Sigmoid colon (tissue), 7 donors: ENCODE measurements at places on chromosomes 3 and 15. TPM values are rescaled to one million over a fixed set of nuclear protein-coding genes. Genes with fewer than 3 reads are reported as not detected.

Gene FSD2
- total RNA-seq, result not detected

Gene SIDT1
- 1.9 TPM for total RNA-seq

Gene TMEM207
- total RNA-seq, result not detected

DNA sequence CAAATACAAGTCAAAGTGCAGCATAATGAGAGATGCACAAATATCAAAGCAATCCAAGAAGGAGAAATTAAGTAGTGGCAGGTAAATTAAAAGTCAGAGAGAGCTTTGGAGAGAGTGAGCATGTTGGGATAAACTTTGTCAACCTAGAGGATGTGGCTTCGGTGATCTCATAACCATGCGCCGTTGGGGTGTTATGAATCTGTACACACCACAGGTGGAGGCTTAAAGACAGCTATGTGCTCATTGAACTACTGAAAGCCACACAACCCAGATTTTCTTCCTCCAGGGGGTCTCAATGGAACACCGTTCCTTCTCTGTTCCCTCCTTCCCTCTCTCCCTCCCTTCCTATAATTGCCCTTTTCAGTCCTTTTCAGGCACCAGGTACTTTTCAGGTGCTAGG, 52.0 kb downstream of the SUCNR1 start:
- H3K27ac ChIP-seq, result no peak overlapping the region
- no peaks in the 10 kb centered on the region for H3K36me3 ChIP-seq
- no peaks in the 10 kb centered on the region for H3K27me3 ChIP-seq
- H3K4me1 ChIP-seq, result peaks cover 12% of the 10 kb centered on the region

DNA sequence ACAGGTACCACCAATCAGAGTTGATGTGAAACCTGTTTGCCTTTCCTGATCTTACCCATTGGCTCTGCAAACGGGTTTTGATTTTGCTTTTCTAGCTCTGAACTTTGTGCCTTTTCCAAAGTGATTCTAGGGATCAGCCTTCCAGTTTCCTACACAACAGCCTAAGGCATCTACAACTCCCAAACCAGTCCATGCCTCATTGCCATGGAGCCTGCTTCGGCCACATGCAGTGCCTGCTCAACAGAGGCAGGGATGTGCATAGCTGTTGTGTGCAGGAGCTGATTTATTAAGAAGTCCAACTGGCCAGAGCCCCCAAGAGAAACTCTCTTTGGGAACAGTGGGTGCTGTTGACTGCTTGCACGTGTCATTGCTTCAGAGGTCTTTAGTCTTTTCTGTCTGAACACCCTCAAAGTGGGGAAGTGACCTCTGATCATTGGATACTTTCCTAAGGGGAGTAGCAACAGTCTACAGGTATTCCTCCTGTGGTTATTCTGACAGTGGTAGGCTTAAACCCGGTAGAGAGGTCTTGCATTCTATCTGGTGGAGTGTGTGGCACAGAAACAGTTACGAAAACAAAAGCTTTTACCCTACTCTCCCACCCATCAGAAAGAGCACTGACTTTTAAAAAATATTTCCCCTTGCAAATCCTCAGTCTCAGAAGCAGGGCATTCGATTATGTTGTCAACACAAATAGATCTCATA, 36.6 kb upstream of the THSD4 start:
- no peak overlapping the region for H3K27ac ChIP-seq
- no peaks in the 10 kb centered on the region for H3K4me1 ChIP-seq
- no peak for DNase-seq
- no peaks in the 10 kb centered on the region for H3K27me3 ChIP-seq
- H3K4me3 ChIP-seq, result no peak overlapping the region
- H3K36me3 ChIP-seq, result no peaks in the 10 kb centered on the region

GRCh38 chr3:151974067-151974466, 100.6 kb downstream of the SUCNR1 start:
- no peak overlapping the region for H3K4me3 ChIP-seq
- H3K27me3 ChIP-seq, result no peaks in the 10 kb centered on the region
- DNase-seq, result no peak
- H3K36me3 ChIP-seq, result no peaks in the 10 kb centered on the region
- H3K27ac ChIP-seq, result no peak overlapping the region

GRCh38 chr3:56423661-56424099, 44.6 kb downstream of the ERC2 start:
- no peak for DNase-seq
- H3K27me3 ChIP-seq, result no peaks in the 10 kb centered on the region
- no peak overlapping the region for H3K4me3 ChIP-seq
- no peaks in the 10 kb centered on the region for H3K4me1 ChIP-seq
- no peaks in the 10 kb centered on the region for H3K36me3 ChIP-seq
- H3K27ac ChIP-seq, result no peak overlapping the region

DNA sequence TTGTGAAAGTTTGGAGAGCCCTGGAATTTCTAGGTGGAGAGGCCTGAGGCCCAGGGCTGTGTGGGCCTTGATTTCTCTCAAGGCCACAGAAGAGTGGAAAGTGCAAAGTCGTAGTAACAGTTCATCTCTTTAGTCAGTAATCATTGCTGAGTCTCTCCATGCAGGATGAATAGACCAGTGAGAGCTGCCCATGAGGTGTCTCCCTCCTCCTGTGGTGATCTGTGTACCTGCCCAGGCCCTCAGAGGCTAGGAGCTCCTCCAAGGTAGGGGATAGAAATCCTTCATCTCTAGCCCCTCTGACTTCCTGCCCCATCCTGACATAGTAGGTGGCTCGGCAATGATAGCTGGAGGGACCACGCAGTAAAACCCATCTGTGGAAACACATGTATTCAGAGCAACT, 6.8 kb upstream of the IDH3A start:
- H3K36me3 ChIP-seq, result no peaks in the 10 kb centered on the region
- no peak for DNase-seq
- H3K4me1 ChIP-seq, result no peaks in the 10 kb centered on the region
- H3K4me3 ChIP-seq, result no peak overlapping the region
- H3K27me3 ChIP-seq, result no peaks in the 10 kb centered on the region
- H3K27ac ChIP-seq, result no peak overlapping the region

- no peak overlapping the region for H3K27ac ChIP-seq
- H3K4me3 ChIP-seq, result no peak overlapping the region
- no peaks in the 10 kb centered on the region for H3K36me3 ChIP-seq
- no peak for DNase-seq
- no peaks in the 10 kb centered on the region for H3K27me3 ChIP-seq
- H3K4me1 ChIP-seq, result no peaks in the 10 kb centered on the region
Measured at GRCh38 chr15:69351333-69351732, 52.6 kb downstream of the PAQR5 start.

DNA sequence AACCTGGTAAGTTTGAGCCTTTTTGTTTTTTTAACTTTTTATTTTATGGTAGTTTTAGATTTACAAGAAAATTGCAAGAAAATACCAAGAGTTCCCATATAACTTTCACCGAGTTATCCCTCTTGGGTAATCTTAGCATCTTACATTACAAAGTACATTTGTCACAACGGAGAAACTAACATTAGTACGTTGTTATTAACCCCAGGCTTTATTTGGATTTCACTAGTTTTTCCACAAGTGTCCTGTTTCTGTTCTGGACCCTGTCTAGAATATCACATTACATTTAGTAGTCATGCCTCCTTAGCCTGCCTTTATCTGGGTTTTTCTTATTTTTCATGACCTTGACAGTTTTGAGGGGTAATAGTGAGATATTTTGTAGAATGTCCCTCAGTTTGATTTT, 53.5 kb upstream of the KPNA4 start:
- DNase-seq, result no peak
- H3K27ac ChIP-seq, result no peak overlapping the region
- H3K4me1 ChIP-seq, result peaks cover 4% of the 10 kb centered on the region
- H3K4me3 ChIP-seq, result no peak overlapping the region
- H3K36me3 ChIP-seq, result no peaks in the 10 kb centered on the region

GRCh38 chr15:90248789-90249202, 560 bp upstream of the TTLL13 start:
- H3K4me3 ChIP-seq, result peak overlapping the region; percentile 66
- H3K36me3 ChIP-seq, result no peaks in the 10 kb centered on the region
- no peak for DNase-seq

DNA sequence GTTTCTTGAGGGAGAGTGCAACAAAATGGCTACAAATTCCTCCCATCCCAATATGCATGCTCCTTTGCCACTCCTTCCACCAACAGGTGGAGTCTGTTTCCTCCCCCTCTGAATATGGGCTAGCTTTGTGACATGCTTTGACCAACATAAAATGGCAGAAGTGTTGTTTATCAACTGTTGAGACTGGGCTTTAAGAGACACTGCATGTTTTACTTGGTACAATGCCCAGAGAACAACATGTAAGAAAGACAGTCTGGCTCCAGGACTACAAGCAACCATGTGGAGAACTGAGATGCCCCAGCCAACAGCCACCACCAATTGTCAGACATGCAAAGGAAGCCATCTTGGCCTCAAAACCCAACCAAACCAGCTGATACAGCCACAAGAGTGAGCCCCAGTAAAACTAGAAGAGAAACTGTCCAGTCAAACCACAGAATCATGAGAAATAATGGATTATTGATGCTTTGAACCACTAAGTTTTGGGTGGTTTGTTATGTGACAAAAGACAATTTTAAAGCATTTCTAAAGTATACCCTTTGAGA, 40.5 kb downstream of the NUDT16 start:
- H3K4me3 ChIP-seq, result no peak overlapping the region
- no peak for DNase-seq
- no peaks in the 10 kb centered on the region for H3K4me1 ChIP-seq
- no peaks in the 10 kb centered on the region for H3K36me3 ChIP-seq

- no peaks in the 10 kb centered on the region for H3K27me3 ChIP-seq
- no peak for DNase-seq
- H3K4me1 ChIP-seq, result no peaks in the 10 kb centered on the region
- H3K27ac ChIP-seq, result no peak overlapping the region
Measured at GRCh38 chr3:56725175-56725574, 42.1 kb upstream of the TASOR start.

- no peaks in the 10 kb centered on the region for H3K4me1 ChIP-seq
- no peaks in the 10 kb centered on the region for H3K36me3 ChIP-seq
- no peak overlapping the region for H3K27ac ChIP-seq
- no peak overlapping the region for H3K4me3 ChIP-seq
- no peak for DNase-seq
- H3K27me3 ChIP-seq, result no peaks in the 10 kb centered on the region
Measured at GRCh38 chr15:27583651-27584050, 515.5 kb downstream of the OCA2 start.
